ENCODE measurements at places on chromosomes 5 and 9.

GRCh38 chr9:127938298-127938690, 640 bp upstream of the DPM2 start:
- no peak for DNase-seq

- DNase-seq: no peak
Observed at GRCh38 chr5:57324181-57324580, 150.3 kb downstream of the GPBP1 start.

DNA sequence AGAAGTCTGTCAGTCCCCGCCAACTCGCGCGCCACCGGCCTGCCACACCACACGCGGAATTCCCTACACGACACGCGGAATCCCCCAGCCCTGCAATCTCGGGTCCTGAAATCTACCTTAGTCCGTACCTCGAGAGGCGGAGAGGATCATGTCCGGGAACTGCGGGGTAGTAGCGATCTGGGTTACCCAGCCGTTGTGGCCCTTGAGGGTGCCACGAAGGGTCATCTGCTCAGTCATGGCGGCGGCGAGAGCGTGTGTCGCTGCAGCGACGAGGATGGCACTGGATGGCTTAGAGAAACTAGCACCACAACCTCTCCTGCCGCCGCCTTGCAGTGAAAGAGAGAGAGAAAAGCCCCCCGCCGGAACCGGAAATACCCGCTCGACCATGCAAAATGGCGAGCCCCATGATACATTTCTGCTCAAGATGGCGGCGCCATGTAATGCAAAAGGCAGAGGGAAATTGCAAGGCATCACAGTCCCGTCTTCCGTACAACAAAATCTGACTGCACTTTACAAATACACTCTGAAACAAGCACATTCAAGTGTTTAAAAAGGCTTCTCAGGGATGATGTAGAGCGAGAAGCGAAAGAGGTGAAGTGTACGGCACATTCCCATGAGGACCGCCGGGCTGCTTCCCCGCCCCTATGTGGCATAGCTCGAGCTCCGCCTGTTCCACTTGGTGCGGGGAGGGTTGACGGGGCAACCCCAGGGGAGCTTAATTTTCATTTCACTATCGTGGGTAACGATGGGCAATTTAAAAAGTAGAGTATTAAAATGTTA, at the start of gene RACK1:
Gene RACK1, minus strand, starts transcription at position 343 of the 780 bp plus-strand sequence. Its CDS starts 106 bp downstream, at position 237.
- DNase-seq: no peak

GRCh38 chr9:93090091-93090655, 5.8 kb upstream of the CARD19 start:
- DNase-seq: no peak

DNA sequence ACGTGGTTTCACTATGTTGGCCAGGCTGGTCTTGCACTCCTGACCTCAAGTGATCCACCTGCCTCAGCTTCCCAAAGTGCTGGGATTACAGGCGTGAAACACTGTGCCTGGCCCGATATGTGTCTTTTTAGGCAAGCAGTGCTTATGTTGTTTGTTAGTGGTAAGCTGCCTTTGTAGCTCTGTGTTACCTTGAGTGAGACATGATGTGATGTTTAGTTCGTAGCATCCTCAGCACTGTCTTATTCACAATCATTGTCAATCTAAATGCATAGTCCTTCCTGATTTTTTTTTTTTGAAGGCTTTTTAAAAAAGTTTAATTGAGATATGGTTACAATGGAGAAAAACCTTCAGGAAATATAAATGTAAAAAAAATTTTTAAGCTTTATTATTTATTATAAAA, 45.5 kb downstream of the EXOSC2 start:
- no peak for DNase-seq

- no peak for DNase-seq
Observed at GRCh38 chr5:14600846-14601245, 19.3 kb downstream of the OTULINL start.

GRCh38 chr5:34831303-34831702, 7.7 kb upstream of the TTC23L start:
- DNase-seq: no peak

DNA sequence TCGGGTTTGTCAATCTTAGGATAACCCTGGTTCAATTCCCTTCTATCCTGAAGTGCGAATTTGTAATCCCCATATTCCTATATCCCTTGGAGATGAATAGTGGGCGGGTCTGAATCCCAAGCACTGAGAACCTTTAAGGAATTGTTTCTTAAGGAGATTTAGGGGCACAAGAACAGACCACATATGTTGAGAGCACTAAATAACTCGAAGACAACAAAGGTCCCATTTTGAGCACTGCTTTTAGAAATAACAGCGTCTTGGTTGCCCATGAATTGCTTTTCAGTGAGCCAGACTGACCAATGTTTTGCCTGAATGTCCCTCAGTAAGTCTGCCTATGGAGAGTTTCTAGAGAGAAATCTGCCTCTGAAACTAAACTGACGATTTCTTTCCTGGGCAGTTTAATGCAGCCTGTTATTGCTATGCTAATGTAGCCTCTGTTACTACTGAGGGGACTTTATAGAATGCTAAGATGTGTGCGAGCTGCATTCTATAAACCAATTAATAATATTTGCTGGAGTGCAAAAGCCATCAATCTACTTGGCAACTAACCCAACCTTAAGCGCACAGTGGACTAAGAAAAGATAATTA, 445.0 kb upstream of the DMAC1 start:
- no peak for DNase-seq

DNA sequence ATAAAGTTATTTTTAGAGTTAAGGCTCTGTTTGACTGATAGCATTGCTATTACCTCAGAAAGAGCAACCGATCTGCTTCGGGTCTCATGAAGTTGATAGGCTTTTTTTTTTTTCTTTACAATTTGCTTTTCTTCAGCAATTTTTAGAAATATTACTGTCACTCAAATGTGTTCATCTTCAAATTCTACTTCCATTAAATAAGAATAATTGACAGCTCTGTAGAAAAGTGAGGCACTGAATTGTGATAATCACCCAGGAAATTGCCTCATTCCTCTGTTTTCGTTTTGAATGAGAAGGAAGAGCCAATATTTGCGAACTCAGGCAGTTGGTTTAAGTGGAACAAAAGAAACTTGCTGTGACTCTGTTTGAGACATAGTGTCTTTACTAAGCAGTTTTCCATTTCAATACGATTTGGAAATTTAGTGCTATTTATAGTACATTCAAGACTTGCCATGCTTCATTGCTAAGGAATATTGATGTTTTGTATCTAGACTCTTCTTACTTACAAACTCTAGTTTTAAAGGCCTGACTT, 700.5 kb upstream of the CDH10 start:
- DNase-seq: no peak

- DNase-seq: no peak
Observed at GRCh38 chr5:103744159-103744558, 181.6 kb upstream of the NUDT12 start.

GRCh38 chr5:139636207-139636792, 11.8 kb upstream of the CXXC5 start:
- no peak for DNase-seq

GRCh38 chr5:107874795-107875194, 204.1 kb upstream of the EFNA5 start:
- DNase-seq: no peak

DNA sequence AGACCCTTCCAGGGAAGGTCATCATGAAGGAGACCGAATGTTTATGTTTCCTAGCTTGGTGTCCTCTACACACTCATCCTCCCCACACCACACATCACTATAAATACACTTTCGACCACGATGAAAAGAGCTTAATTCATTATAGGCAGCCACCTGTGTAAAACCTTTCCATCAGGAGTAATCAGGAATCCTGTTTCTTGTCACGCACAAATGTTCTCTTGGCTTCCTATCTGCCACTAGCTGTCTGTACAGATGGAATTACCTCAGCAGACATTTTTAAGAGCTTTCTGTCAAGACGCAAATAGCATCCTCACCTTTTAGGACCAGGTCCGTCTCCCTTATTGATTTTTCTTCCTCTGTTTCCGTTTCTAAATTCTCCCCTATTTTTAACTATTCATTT, 79.1 kb downstream of the CYFIP2 start:
- no peak for DNase-seq

DNA sequence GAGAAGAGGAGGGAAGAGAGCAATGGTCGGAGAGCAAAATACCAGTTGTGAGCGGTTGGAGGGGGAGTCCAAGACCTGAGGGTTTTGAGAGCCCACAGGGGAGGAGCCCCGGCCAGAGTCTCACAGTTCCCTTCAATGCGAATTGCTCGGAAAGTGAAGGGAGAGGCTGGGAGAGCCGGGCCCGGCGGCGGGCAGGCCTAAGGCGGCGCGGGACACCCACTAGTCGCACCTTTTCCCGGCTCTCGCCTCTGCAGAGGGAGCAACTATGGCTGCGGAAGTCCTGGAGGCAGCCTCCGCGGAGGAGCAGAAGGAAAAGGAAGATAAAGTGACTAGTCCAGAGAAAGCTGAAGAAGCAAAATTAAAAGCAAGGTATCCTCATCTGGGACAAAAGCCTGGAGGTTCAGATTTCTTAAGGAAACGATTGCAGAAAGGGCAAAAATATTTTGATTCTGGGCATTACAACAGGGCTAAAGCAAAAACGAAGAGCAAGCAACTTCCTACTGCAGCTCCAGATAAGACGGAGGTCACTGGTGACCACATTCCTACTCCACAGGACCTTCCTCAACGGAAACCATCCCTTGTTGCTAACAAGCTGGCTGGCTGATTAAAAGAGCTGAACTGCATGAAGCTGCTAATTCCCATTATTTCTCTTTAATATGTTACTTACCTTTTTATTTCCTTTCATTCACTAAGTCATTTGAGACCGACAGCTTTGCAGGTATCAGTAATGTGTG, 6.5 kb upstream of the BTNL3 start:
- no peak for DNase-seq

DNA sequence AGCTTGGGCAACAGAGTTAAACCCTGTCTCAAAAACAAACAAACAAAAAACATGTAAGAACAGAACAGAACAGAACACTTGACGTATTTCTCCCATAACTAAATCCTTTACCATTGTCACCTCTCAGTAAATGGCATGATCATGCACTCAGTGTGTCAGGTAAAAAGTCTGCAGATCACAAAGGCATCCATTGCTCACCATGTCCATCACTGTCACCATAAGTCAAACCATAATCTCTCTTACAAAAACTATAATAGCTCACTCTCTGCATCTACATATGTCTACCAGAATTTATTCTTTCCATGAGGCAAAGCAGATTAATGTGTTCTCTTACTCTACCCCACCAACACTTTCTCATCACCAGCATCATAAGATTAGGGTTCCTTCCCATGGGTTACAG, 387.5 kb downstream of the CDH12 start:
- no peak for DNase-seq

DNA sequence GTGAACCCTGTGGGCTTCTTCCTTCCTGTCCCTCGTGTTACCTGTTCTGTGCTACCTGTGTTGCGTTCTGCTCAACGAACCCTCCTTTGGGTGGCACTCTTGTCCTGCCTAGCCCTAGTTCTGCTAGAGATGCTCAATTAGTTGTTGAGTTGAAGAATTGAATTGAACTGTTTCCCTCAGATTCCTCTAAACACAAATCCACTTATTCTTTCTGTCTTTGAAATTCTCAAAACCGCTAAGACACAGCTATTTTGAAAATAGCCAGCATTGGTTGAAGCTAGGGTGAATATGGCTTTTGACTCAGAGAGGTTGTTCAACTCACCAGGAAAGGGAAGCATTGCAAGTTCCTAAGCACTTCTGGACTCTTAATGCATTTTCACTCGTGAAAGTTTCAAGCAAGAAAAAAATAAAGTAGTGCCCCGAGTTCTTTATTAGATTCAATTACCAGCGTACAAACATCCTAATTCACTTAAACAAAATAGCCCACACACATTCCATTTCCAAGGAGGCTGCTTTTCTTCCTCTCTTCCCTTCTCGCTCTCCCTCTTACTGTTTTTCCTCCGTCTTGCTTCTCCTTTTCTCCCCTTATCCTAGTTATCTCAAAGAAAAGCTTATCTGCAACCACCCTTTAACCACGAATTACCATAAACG, 642 bp upstream of the ITGA1 start:
- no peak for DNase-seq

DNA sequence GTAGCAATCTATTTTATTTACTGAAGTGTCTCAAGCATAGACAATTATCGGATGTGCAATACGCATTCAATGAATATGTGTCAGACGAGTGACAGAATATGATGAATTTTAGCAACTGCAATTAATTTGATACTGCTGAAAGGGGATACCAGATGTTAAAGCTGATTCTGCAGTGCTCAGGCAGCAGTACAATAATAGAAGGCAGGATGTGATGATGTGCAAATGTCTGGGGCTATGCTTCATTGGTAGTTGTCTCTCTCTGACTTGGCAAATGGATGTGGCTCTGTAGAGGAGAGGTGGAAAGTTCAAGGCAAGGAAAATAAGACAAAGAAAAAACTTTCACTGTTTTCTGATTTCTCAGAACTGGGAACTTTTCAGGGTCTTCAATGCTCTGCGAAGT, 721.2 kb downstream of the CDH18 start:
- DNase-seq: no peak

GRCh38 chr5:130064484-130064883, 160.2 kb downstream of the CHSY3 start:
- no peak for DNase-seq

- no peak for DNase-seq
Observed at GRCh38 chr5:146395193-146395592, 51.9 kb upstream of the TCERG1 start.

- DNase-seq: no peak
Observed at GRCh38 chr9:92294297-92294676, 790 bp upstream of the IARS1 start.

- no peak for DNase-seq
Observed at GRCh38 chr5:150176745-150177477, 10.3 kb downstream of the CDX1 start.

DNA sequence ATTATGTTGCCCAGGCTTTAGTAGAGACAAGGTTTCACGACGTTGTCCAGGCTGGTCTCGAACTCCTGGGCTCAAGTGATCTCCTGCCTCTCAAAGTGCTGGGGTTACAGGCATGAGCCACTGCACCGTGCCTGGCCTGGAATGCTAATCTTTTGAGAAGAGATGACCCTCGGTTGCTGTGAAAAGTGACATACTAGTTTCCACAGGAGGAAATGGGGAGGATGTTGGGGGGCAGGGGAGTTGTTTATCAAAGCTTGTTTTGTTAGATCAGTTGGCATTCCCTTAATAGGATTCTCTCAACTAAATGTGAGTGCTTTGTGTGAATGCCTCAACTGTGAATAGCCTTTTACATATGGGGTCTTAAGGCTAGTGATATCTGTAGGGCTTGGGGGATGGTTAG, 16.4 kb upstream of the MATR3 start:
- DNase-seq: no peak
